Omental fat pad (tissue), 4 donors: ENCODE measurements at places on chromosomes 1 and 21. TPM values are rescaled to one million over a fixed set of nuclear protein-coding genes. Genes with fewer than 3 reads are reported as not detected.

S100A5 gene
- not detected for total RNA-seq

DNA sequence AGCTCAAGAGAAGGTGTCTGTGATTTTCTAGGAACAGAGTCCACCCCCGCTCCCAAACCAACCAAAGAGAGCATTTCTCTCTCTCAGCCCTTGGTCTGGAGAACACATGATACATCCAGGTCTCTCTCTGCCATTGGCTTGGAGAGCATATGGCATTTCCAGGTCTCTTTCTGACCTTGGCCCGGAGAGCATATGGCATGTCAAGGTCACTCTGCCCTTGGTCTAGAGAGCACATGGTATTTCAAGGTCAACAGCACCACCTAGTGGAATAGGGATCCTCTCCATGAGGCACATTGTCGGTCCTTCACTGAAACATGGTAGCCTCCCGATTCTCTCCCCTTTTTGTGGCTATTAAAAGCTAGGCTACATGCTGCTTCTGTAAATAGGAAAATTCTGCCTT lies 437.7 kb upstream of the OLFM3 start:
- no peak for DNase-seq

GRCh38 chr1:17616731-17617279 lies 77.3 kb downstream of the ARHGEF10L start:
- no peak for DNase-seq

CD1E gene
- total RNA-seq: not detected

GRCh38 chr1:14826172-14826636 lies 227.7 kb downstream of the KAZN start:
- no peak for DNase-seq

DNA sequence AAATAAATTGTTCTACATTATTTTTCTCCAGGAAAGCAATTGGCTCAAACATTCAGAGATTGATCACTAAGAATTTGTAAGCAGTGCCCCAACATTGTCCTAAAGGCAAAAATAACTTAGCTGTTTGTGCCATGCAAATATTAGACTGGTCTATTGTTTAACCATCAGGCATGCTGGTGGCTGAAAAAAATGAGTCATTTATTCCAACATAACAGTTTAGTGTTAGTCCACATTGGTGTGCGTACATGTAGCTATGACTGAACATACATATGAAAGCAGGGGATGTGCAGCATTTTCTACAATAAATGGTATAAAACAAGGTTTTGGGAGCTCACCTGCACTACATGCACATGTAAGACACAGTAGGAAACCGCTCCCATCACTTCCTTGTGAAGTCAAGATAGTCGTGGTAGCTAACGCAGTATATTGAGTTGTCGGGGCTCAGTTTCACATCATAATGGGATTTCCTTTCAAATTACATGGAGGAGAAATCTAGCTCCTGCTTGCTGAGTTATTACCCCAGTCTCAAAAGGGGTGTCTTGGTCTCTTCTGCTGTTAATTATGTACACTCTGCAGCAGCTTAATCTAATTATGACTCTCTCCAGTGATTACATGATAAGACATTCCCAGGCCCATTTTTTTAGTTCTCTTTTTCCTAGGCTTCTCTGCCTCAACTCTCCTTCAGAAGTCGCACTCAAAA lies 199.4 kb downstream of the LYPLAL1 start:
- DNase-seq: no peak

SPATA45 gene
- not detected for total RNA-seq

DNA sequence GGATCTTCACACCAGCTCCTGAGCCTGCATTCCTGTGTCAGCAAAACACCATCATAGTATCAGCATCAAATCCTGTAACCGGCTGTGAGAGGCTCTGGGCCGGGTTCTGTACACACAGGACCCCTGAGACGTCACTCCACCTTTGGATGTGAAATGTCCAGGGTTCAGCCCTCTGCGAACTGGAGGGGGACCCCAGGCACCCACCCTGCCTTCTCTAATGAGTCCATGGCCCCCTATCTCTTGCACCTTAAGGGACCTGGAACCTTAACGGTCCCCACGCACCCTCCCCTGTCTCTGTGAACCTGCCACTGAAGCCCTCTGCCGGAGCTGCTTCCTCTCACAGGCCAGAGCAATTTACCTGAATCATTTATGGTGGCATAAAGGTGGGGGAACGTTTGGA lies 257.8 kb downstream of the NPHP4 start:
- no peak for DNase-seq

KCNC4 gene
- 6.8 TPM for total RNA-seq

DNA sequence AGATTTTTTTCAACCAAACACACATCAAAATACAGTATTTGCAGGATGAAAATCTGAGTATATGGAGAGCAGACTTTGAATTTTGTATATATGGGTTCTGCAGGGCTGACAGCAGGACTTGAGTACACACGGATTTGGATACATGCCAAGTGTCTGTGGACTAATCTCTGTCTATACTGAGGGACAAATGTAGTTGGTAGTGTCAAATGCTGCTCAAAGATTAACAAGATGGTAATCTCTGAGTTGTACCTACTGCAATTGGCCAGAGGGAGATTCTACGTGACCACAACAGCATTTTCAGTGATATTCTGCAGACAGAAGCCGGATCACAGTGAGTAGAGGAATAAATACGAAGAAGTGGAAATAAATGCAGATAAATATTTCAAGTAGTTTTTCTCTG lies 43.4 kb downstream of the SHCBP1L start:
- DNase-seq: no peak

ADIPOR1 gene
- 97.7 TPM for total RNA-seq

- no peak for DNase-seq
These were observed 227.0 kb downstream of the FGGY start for GRCh38 chr1:59523745-59524450.

DNA sequence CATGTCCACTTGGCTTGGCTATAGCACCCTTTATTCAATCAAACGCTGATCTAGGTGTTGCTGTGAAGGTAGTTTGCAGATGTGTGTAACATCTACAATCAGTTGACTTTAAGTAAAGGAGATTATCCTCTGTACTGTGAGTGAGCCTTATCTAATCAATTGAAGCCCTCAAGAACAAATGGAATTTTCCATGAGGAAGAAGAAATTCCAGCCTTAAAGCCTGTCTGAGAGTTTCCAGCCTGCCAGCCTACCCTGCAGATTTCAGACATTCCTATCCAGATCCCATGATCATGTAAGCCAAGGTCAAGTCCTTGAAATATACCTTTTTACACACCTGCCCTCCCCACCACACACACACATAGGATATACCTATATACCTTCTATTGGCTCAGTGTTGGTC lies 696.7 kb downstream of the MRPL39 start:
- no peak for DNase-seq

TGFB2 gene
- 4.7 TPM for total RNA-seq

- no peak for DNase-seq
These were observed 10.1 kb downstream of the C1orf174 start for GRCh38 chr1:3889936-3890335.

GRCh38 chr21:45410865-45411809 lies 6.2 kb downstream of the COL18A1 start:
- no peak for DNase-seq

DNA sequence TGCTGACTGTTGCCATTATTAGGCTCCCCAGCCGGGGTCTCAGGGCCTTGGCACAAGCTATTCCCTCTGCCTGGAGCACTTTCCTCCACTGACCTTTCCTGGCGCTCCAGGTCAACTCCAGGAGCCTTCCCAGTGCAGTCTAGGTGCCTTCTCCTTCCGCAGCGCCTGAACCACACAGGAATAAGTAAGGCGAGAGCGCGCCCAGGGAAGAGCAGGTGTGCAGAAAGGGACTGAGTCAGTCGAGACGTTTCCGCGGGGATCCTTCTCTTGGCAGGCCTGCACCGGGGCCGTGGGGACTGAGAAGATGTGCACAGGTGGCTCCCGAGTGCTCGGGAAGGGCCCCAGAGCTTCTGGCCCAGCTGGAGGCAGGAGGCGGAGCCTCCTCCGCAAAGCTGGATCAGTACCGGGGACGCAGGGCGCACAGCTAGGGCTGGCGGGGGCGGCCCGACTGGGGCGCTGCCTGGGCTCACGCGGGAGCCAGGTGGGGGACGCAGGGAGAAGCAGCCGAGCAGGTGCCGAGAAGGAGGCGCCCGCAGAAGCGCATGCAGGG lies 765 bp upstream of the BMP8A start:
- DNase-seq: no peak

DNA sequence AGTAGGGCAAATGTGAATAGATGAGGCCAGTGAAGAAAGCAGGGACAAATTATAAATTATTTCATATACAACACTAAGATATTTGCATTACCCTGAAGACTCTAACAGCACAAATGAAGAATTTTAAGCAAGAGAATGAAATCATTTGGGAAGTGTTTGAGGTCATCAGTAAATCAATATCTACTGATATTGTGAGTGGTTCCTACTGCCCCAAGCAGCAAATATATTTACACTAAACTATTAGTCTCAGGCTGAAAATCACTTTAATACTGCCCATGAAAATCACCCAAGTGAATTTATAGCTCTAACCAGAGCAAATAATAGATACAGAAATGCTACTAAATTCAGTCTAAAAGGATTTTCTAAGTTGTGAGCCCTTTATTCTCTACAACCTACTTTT lies 163.6 kb downstream of the KCNT2 start:
- DNase-seq: no peak

DNA sequence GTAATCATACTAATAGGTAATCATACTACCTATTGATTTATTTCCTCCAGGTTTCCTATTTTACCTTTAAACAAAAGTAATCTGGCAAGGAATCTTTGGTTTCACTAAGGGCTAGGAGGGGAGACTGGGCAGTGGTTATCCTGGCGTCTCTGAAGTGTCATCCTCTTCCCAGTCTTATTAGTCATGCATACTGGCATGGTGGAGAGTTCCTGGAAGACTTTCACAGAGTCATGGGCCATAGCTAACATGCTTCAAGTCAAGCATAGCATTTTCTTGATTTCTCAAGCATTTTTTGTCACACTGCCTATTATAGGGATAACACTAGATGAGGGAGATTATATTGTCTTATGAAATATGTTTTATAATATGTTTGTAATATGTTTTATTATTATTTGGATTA lies 64.0 kb upstream of the ASB17 start:
- no peak for DNase-seq

GRCh38 chr1:6867729-6868659 lies 82.7 kb downstream of the CAMTA1 start:
- DNase-seq: no peak

CPLANE2 gene
- 2.0 TPM for total RNA-seq

HES2 gene
- not detected for total RNA-seq

DNA sequence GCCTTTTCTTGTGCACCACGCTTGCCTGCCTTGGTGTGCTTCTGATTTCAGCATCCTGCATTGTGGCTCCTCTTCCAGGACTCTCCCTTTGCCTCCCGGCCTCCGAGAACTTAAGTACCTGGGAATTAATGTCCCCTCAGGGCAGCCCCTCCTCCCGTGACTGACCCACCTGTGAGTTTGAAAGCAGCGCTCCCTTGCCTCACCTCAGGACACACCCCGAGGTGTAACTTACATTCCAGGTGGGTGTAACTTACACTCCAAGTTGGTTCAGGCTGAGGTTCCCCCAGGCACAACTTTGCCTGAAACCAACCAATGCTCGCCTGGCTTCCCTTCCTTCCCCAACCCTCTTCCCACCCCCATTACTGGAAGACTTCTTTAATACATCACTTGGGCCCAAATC lies 161.4 kb downstream of the KAZN start:
- no peak for DNase-seq

RIMKLA gene
- total RNA-seq: 0.19 TPM

RHD gene
- total RNA-seq: not detected

NBPF20 gene
- 4.9 TPM for total RNA-seq

CYP4A11 gene
- not detected for total RNA-seq

HSD11B1 gene
- 13.4 TPM for total RNA-seq

S100B gene
- total RNA-seq: 101 TPM

WNT3A gene
- not detected for total RNA-seq

SHE gene
- total RNA-seq: 77.9 TPM

DNA sequence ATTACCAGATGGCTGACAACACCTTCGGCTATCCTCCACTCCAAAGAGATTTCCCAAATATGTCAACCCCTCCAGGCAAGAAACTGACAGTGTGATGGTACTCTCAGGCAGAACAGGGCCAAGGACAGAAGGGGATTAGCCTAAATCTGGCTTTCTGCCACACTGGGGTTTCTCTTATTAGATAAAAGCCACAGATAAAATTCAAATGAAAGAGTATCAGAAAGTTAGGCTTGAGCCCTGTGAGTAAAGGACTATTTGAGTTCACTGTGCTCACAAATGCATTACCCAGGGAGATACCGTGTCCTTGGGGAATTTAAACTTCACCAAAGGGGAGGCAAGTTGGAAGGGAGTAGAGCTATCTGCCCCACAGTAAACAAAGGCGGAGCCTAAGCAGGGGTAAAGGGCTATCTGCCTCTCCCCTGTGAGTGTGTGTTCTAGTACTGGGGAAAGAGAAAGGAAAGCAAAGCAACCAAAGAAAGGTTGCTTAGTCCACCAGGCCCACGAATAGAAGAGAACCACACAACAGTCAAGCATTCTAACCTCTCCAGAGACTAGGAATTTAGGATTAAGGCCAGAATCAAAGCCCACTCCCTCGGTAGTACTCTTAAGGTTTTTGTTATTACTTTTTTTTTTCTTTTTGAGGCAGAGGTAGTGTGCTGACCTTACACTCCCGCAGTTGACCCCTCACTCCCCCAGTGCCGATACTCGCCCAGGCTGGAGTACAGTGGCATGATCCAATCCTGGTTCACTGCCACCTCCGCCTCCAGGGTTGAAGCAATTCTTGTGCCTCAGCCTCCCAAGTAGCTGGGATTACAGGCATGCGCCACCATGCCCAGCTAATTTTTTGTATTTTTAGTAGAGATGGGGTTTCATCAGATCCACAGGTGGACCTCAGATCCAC lies 12.7 kb downstream of the TPM3 start:
- DNase-seq: no peak

NOS1AP gene
- 1.9 TPM for total RNA-seq

TOE1 gene
- 7.4 TPM for total RNA-seq

ELAVL4 gene
- 0.12 TPM for total RNA-seq

TTC34 gene
- total RNA-seq: 0.95 TPM

DNA sequence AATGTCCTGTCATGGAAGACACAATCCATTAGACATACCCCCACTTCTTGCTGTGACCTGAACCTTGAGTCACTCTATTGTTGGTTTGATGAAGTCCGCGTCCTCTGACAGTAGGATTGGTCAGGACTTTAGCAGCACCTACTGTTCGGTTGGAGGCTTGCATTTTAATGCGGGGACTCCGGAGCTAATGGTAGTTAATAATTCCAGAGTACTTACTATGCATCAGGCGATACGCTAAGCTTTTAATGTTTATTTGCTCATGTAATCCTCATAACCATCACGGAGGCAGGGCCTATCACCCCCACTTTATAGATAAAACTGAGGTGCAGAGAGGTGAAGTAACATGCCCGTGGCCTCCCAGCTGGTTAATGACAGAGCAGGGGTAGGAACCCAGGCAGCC lies 7.9 kb upstream of the ELF3 start:
- no peak for DNase-seq
